ENCODE measurements at places on chromosomes 4 and X.

- peak; percentile 92 for DNase-seq
Observed at GRCh38 chr4:183987987-183988392, 82.9 kb downstream of the STOX2 start.

DNA sequence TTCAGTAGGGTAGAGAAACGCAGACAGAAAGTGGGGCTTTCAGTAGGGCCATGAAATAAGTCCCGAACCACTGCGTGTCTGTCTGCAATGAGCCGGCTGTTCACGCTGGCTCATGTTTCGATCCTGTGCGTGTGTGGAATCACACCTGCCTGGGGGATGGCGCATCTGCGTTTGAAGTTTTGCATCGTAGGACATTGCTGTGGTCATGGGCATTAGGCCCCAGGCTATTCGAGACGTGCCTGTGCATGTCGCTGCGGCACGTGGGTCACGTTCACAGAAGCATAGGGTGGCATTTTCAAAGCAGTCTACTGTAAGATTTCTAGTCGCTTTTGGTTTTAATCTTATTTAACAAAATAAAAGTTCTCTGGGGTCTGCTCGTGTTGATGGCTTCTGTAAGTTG lies 25.5 kb upstream of the HGFAC start:
- no peak for DNase-seq

GRCh38 chr4:184019667-184020623 lies 114.8 kb downstream of the STOX2 start:
- peak; percentile 34 for DNase-seq

- DNase-seq, result no peak
Observed at GRCh38 chrX:28848707-28849106, 261.5 kb downstream of the IL1RAPL1 start.

- DNase-seq, result no peak
Observed at GRCh38 chrX:50613846-50614245, 143.2 kb upstream of the DGKK start.

- DNase-seq, result no peak
Observed at GRCh38 chrX:45421806-45422205, 221.1 kb upstream of the DIPK2B start.

- no peak for DNase-seq
Observed at GRCh38 chr4:95188701-95189370, 359.9 kb downstream of the UNC5C start.

DNA sequence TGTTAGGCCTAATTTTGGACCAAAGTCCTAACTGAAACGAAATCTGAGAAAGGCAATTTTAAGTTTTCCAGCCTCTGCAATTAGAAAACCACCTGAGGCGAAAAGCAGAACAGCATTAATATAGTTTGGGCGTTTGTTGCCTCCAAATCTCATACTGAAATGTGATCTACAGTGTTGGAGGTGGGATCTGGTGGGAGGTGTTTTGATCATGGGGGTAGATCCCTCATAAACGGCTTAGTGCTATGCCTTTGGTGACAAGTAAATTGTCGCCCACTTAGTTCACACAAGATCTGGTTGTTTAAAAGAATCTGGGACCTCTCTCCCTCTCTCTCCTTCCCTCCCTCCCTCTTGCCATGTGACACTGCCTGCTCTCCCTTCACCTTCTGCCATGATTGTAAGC lies 5.7 kb downstream of the FAM241A start:
- DNase-seq, result no peak

- peak; percentile 7 for DNase-seq
Observed at GRCh38 chr4:167274351-167274750, 40.1 kb upstream of the SPOCK3 start.

- no peak for DNase-seq
Observed at GRCh38 chr4:151888367-151888866, 127.6 kb upstream of the GATB start.

DNA sequence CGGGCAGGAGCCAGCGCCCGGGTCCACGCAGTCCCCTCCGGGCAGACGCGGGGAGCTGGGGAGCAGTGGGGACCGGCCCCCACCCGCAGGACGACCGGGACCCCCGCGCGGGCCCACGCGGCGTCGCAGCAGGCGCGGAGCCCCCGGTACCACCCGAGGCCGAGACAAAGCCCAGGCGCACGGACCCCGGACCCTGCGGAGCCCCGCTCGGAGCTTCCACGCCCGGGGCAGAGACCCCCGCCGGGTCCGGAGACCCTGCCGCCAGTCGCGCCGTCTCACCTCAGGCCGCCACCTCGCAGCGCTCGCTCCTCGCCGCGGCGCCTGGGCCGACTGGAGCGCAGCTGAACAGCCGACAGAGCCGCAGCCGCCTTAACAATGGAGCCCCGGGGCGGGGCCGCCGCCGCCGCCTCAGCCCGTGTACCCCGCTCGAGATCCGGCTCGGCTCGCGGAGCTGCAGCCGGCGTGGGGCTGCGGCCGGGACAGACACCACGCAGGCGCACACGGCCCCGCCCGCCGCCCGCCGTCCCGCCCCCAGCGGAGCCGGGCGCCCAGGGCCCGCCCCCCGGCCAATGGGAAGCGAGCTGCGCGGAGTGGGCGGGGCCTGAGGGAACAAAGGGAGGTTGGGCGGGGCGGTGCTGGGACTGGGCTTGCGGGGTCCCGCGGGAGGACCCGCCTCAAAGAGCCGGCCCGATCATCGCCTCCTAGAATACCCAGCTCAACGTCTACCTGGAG lies at the start of gene AFAP1:
Gene AFAP1 (minus strand): TSS at position 485 of the 732 bp plus-strand sequence. CDS start 67,783 bp downstream, outside the sequence.
- DNase-seq, result peak; percentile 92

DNA sequence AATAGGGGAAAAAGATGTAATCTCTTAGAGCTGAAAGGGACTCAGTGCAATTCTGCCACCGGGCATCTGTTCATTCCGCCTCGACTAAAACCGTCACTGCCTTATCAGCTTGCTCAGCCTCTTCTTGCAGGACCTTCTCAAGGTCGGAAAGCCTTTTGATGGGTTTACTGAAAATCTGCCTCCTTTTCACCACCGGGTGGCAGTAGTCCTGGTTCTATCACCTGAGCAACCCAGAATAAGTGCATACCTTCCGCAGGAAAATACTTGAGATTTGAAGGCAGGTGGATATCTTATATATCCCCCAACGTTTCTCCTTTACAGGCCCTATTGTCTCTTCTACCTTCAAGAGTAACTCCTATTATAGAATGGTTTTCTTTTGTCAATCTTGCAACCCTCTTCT lies 103.4 kb upstream of the PAK3 start:
- DNase-seq, result no peak

GRCh38 chrX:154748712-154749339 lies 2.1 kb downstream of the GAB3 start:
- DNase-seq, result peak; percentile 77

GRCh38 chr4:89434364-89434988 lies 126.9 kb upstream of the GPRIN3 start:
- peak; percentile 52 for DNase-seq

GRCh38 chr4:94640151-94640550 lies 117.6 kb upstream of the BMPR1B start:
- no peak for DNase-seq

GRCh38 chr4:1895971-1896657 lies 24.9 kb downstream of the NSD2 start:
- no peak for DNase-seq

DNA sequence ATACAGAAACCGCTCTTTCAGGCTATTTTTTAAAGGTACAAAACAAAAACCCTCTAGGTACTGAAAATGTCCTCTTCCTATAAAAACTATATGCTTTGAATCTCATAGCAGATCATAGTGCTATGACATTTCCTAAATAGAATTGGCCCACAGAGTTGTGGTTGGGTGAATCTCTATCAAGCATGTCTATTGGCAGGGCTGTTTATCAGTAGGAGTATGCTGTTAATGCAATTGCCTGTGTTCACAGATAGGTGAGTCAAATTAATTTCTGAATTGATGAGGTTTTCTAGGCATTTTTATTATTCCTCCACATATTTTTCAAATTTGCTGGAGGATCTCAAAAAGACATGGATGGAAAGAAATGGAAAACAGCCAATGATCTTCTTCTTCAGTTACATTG lies 73.9 kb downstream of the QRFPR start:
- no peak for DNase-seq

DNA sequence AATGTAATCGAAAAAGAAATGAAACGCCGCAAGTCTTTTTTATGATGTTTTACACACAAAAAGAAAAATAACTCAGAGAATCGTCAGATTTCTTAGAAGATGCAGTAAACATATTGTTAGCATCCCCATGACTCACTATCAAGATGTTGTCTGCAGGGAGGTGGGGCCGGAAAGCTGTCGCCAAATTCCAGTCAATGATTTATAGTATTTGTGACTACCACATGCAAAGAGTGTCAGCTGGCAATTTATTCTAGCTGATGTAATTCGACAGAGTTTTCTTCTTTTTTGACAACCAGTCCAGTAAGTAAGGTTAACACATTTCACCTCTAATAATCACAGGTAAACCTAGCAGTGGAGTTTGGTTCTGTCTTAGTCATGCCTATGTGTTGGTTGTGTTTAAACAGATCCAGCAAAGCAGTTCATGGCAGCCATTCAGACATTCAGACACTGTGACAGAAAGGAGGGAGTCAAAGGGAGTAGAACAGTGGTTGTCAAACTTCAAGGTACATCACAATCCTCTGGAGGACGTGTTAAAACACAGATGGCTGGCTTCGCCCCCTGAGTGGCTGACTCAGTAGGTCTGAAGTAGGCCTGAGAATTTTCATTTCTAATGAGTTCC lies 19.8 kb upstream of the PPP1R2C start:
- no peak for DNase-seq

- DNase-seq, result no peak
Observed at GRCh38 chr4:6282314-6282771, 12.7 kb downstream of the WFS1 start.

DNA sequence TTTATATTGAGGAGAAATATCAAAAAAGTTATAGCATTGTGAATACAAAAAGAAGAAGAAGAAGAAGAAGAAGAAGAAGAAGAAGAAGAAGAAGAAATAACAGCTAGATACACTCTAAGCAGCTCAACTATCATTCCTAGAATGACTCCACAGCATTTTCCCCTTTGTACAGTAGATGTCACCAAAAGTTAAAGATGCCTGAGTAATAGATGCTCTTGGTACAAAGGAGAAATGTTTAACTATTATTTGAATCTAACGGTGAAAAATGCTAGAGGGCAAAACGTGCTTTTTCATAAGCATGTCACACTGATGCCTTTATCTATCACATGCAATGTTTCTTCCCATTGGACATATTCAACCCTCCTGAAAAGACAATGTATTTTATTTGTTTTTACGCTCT lies 178.4 kb upstream of the GPRIN3 start:
- DNase-seq, result no peak

GRCh38 chr4:182454440-182455013 lies 211.3 kb downstream of the TENM3 start:
- DNase-seq, result no peak

DNA sequence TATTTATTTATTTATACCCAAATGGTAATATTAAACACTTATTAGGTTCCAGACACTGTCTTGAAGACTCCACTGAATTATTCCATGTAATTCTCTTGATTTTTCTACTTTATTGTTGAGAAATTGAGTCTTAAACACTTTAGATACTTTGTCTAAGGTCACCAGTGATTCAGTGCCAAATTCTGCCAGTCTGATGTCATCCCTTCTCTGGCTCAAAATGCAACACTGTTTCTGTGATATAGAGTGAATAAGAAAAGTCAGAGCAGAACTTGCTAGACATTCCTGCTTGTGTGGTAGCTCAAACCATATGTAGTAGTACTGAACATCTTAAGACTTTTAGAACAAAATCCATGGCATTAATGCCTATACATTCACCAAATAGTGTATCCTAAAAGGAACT lies 164.3 kb downstream of the GABRB1 start:
- no peak for DNase-seq

DNA sequence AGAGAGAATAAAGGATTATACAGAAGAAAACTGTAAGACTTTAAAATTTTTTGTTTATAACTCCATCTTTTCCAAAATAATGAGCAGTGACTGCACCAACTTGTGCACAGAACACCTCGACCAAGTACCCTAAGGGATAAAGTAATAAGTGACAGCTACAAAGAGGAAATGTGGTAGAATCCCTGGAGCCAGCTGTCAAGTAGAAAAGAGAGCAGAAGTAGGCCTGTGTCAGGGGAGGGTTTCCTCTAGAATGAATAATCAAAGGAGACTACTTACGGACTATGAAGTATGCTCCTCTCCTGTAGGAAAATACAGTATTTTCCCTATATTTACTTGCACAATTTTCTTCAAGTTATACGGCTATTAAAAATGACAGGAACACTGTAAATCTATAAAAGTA lies 1.2 kb downstream of the EIF1AX start:
- DNase-seq, result peak; percentile 16

DNA sequence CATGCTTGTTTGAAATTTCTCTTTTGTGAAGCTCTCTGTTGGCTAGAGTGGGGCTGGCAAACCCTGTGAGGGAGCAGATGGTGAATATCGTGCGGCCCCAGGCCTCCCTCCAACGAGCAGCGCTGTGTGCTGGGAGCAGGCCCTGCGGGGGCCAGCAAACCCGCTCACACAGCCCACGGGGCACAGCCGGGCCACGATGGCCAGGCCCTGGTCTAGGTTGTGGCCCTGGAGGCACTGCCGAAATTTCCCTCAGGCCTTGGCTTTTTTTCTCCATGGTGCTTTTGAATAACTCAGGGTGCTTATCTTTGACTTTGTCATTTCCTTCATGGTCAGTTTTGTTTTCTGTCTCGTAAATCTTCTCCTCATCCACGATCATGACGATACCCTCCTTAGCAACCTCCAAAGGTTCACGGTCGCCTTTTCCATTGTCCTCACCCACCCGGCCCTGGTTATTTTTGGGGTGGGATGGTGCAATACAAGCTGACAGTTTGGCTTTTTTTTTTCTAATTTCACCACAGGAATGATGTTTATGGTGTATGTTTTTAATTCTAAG lies 20.7 kb downstream of the PCGF3 start:
- no peak for DNase-seq

DNA sequence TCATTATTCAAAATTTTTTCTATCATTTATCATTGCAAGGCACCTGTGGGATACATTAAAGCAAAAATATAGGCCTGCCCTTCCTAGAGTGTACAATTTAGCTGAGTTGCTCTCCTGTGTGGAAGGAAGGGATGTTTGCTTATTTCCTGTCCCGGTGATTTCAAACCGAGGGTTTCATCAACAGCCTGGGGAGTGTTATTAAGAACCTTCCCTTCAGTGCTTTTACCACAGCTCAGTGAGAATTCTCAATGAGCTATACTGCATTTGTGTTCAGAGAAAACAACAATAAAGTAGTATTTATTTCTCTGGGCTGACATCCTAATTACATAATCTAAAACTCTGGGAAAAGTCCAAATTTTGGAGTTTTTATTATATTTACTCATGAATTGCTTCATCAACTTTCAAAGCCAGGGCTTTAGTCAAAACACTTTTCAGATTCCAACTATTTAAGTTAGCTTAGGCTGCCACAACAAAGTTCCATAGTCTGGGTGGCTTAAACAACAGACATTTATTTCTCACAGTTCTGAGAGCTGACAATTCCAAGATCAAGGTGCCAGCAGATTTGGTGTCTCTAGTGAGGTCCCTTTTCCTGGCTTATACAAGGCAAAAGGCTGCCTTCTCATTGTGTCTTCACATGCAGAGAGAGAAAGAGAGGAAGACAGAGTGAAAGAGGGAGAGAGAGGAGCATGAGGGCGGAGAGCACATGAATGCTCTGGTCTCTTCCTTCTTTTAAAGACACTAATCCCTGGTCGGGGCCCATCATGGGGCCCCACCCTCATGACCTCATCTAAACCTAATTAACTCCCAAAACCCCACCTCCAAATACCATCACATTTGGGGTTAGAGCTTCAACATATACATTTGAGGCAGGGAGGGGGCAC lies 62.6 kb downstream of the MMRN1 start:
- DNase-seq, result no peak

GRCh38 chr4:91958596-91958995 lies 345.2 kb upstream of the GRID2 start:
- DNase-seq, result peak; percentile 71

GRCh38 chr4:1753697-1754311 lies 32.5 kb downstream of the TACC3 start:
- DNase-seq, result no peak

Data from muscle of back (tissue), 13 donors.